SK-N-DZ (cell line): ENCODE measurements at places on chromosomes 2 and 18.

DNA sequence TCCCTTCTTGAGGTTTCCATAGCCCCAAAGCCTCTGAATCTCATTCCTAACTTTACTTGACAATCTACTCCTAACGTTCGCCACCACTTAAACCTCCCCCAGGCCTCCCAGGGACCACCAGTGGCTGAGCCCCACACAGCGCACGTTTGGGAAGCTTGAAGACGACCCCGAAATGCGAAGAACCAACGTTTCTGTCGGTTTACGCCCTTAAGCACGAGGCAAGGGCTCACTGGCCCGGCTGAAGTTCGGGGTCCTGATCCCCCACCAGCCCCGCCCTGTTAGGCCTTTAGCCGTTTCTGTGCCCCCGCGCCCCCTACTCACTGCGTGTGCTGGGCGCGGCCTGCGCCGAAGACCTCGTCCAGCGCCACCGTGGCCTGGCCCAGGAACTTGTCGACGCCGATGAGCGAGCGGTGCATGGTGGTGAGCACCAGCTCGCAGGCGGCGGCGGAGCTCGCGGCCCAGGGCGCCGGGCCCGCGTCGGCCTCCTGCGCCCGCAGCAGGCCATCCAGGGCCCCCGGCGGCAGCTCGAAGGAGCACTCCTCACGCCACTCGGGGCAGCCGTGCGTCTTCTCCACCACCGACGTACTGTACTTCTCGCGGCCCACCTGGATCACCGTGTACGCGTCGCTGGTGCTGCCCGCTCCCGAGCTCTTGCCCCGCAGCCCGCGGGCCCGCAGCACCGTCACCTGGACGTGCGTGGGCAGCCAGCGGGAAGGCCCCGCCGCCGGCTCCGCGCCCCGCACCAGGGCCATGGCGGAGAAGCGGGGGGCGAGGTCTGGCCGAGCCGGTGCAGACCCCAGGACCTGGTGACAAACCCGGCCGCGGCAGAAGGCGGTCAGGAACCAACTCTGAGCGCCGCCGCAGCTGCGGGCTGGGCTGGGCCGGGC lies 479 bp downstream of the RAB11FIP5 start:
- peak; percentile 34 for DNase-seq

GRCh38 chr2:71082402-71083252 lies 14.2 kb downstream of the NAGK start:
- DNase-seq = no peak

DNA sequence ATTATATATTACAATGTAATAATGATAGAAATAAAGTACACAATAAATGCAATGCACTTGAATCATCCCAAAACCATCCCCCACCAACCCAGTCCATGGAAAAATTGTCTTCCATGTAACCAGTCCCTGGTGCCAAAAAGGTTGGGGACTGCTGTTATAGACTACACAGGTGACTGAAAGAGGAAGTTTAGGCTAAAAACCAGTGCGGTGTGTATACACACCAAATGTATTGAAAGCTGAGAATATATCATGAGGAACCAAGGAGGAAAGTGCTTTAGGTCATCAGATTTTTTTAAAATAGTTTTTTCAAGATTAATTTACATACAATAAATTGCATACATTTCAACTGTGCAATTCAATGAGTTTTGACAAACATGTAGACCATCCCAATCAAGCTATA lies 20.5 kb upstream of the C1D start:
- DNase-seq = no peak

GRCh38 chr2:65345631-65346030 lies 86.8 kb downstream of the SPRED2 start:
- no peak for DNase-seq

GRCh38 chr2:17084877-17085276 lies 419.2 kb upstream of the CYRIA start:
- peak; percentile 84 for DNase-seq
